H1 (cell line): ENCODE measurements at places on chromosomes 6 and 20. TPM values are rescaled to one million over a fixed set of nuclear protein-coding genes. Genes with fewer than 3 reads are reported as not detected.

- H3K27me3 ChIP-seq: no peaks in the 10 kb centered on the region
- H3K4me3 ChIP-seq: no peak overlapping the region
- no peak overlapping the region for H3K27ac ChIP-seq
Measured at GRCh38 chr6:37013516-37014491, 8.3 kb downstream of the FGD2 start.

DNA sequence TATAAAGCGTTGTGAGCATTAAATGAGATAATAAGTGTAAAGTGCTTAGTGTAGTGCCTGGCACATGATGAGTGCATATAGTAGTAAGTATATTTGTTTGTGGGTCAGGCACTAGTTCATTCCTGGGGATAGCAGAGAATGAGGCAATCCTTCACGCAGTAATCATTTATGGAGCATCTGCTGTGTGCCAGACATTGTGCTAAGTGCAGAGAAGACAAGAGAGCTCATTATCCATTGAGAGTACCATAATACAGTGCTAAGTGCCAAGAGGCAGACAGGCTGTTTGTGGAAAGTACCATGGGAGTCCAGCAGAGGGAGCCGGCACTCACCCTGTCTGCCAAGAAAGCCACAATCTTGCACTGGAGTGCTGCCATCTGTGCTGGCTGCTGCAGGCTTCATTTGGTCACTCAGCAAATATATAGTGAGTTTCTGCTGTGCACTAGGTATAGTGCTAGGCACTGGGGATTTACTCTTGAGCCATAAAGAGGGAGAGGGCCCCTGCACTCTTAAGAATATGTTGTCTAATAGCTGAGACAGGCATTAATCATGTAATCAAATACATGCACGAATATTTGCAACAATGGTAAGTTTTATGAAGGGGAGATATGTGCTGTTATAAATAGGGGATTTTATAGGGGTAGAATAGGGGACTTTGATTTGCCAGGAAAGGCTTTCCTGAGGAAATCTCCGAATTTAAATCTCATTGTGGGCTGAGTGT is 12.9 kb upstream of the MROH8 start:
- no peak overlapping the region for H3K4me3 ChIP-seq
- peaks cover 4% of the 10 kb centered on the region; the same call in 1 of the 2 replicates for H3K36me3 ChIP-seq
- peak; percentile 23 for DNase-seq
- no peak overlapping the region for H3K27ac ChIP-seq
- no peaks in the 10 kb centered on the region for H3K4me1 ChIP-seq

DNA sequence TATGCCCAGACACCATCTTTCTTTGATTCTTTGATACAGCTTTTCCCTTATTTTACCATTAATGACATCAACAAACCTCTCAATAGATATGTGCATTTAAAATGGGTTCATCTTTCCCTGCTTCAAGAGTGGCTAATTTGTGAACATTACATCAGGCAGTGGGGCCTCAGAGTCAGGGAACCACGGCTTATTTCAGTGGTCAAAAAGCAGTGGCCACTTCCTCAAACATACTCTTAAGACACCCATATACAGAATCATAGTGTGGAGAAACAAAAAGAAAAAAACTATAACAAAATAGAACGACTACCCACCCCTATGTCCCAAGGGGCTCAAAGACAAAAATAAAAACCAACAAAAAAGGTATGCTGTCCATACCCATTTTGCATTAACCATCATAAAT is 12.9 kb downstream of the SALL4 start:
- no peak overlapping the region for H3K27ac ChIP-seq
- no peaks in the 10 kb centered on the region for H3K27me3 ChIP-seq
- H3K4me3 ChIP-seq: no peak overlapping the region
- DNase-seq: no peak
- H3K4me1 ChIP-seq: peaks cover 7% of the 10 kb centered on the region; the same call in 1 of the 2 replicates

DNA sequence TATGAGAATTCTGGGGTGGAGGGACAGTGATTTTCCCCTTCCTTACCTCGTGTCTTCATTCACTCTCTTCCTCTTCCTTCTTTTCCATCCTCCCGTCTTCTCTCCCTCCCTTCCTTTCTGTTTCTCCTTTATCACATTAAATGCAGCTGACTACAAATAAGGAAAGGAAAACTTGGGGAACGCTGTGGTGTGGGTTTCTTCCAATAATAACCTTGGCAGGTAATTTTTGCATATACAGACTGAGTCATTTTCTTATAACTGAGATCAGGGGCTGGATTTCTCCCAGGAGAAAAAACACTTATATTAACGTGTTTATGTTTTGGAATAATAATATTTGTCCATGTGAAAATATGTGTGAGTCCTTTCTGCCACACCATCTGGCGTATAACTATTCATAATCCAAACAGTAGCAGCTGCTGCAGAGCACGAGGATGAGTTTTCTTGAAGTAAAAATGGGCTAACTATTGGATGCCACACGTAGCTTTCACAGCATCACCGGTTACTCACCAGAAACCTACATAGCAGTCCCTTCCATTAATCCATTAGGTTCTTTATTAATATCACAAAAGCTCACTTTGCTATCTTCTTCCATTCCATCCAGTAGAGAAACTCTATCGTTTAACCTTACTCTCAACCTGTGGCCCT is 139.2 kb upstream of the SASH1 start:
- DNase-seq: no peak
- no peaks in the 10 kb centered on the region for H3K27me3 ChIP-seq
- H3K36me3 ChIP-seq: no peaks in the 10 kb centered on the region
- H3K27ac ChIP-seq: no peak overlapping the region
- no peaks in the 10 kb centered on the region for H3K4me1 ChIP-seq
- H3K4me3 ChIP-seq: no peak overlapping the region

DNA sequence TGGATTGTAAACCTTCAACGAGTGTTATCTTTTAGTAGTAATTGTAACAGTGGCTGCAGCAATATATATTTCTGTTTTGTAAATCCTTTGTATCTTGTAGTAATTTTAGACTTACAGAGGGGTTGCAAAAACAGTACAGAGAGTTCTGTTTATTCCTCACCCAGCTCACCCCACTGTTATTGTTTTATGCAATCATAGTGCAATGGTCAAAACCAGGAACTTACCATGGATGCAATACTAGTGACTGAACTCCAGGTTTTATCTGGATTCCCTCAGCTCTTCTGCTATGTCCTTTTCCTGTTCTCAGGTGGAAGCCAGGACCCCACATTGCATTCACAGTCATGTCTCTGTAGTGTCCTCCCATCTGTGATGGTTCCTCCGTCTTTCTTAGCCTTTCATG is 42.5 kb upstream of the NKX2-2 start:
- H3K36me3 ChIP-seq: no peaks in the 10 kb centered on the region
- H3K27me3 ChIP-seq: no peaks in the 10 kb centered on the region
- no peak overlapping the region for H3K27ac ChIP-seq
- no peak overlapping the region for H3K4me3 ChIP-seq

- no peaks in the 10 kb centered on the region for H3K27me3 ChIP-seq
- no peak overlapping the region for H3K27ac ChIP-seq
- no peak overlapping the region for H3K4me3 ChIP-seq
- DNase-seq: peak; percentile 89
Measured at GRCh38 chr20:35329435-35330139, 37.4 kb upstream of the FAM83C start.

DNA sequence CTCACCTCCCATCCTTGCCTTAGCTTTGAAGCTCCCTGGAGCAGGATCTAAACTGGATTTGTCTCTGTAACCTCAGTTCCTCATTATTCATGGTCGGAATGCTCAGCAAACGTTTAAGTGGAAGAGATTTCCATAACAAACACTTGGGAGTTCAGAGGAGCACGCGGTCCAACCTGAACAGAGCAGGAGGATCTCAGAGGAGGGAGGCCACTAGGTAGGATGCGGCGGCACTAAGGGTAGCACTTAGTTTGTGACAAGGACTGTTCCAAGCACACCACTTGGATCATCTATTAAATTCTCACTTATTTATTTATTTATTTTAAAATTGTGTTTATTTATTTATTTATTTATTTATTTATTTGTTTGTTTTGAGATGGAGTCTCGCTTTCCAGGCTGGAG is 13.3 kb upstream of the CCN5 start:
- H3K27ac ChIP-seq: no peak overlapping the region
- no peaks in the 10 kb centered on the region for H3K27me3 ChIP-seq
- H3K36me3 ChIP-seq: no peaks in the 10 kb centered on the region
- no peaks in the 10 kb centered on the region for H3K4me1 ChIP-seq
- no peak overlapping the region for H3K4me3 ChIP-seq

DNA sequence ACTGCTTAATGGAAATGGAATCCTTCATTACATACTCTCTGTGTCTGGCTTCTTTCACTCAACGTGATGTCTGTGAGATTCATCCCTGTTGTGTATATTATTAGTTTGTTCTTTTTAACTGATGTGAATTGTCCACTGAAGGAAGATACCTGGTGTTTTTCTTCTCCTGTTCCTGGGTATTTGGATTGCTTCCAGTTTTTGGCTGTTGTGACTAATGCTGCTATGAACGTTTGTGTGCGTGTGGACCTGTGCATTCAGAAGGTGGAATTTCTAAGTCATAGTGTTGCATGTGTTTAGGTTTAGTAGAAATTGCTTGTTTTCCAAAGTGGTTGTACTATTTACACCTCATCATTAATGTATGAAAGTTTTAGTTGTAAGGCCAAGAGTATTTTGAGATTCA is 3.8 kb downstream of the TULP4 start:
- no peaks in the 10 kb centered on the region for H3K4me1 ChIP-seq
- DNase-seq: no peak
- H3K36me3 ChIP-seq: peaks cover 4% of the 10 kb centered on the region; the same call in 1 of the 2 replicates
- no peak overlapping the region for H3K4me3 ChIP-seq
- no peaks in the 10 kb centered on the region for H3K27me3 ChIP-seq

- no peaks in the 10 kb centered on the region for H3K36me3 ChIP-seq
- H3K27me3 ChIP-seq: peaks cover 40% of the 10 kb centered on the region
- H3K27ac ChIP-seq: no peak overlapping the region
- H3K4me3 ChIP-seq: peak overlapping the region; percentile 59
- peaks cover 13% of the 10 kb centered on the region for H3K4me1 ChIP-seq
Measured at GRCh38 chr6:27771235-27771634, 141.0 kb downstream of the OR2B2 start.

DNA sequence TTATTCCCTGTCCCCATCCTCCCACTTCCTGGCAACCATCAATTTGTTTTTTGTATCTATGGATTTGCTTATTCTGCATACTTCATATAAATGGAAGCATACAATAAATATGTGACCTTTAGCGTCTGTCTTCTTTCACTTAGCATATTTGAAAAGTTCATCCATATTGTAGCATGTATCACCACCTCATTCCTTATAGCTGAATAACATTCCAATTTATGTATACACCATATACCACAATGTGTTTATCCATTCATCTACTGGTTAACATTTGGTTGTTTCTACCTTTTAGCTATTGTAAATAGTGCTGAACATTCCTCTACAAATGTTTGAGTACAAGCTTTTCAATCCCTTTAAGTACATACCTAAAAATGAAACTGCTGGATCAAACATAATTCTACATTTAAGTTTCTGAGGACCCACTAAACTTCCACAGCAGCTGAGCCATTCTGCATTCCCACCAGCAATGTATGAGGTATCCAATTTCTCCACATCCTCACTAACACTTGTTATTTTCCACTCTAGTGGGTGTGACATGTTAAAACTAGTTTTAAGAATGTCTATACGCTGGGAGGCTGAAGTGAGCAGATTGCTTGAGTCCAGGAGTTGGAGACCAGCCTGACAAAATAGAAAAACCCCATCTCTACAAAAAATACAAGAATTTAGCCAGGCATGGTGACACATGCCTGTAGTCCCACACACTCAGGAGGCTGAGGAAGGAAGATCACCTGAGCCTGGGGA is 32.9 kb downstream of the NUDT3 start:
- DNase-seq: no peak
- H3K36me3 ChIP-seq: no peaks in the 10 kb centered on the region
- H3K27me3 ChIP-seq: no peaks in the 10 kb centered on the region
- H3K4me3 ChIP-seq: no peak overlapping the region
- peaks cover 4% of the 10 kb centered on the region; the same call in 1 of the 2 replicates for H3K4me1 ChIP-seq
- H3K27ac ChIP-seq: no peak overlapping the region

- H3K27ac ChIP-seq: no peak overlapping the region
- H3K4me1 ChIP-seq: no peaks in the 10 kb centered on the region
- no peak overlapping the region for H3K4me3 ChIP-seq
- H3K36me3 ChIP-seq: no peaks in the 10 kb centered on the region
Measured at GRCh38 chr6:98657764-98658163, 176.6 kb upstream of the POU3F2 start.

DNA sequence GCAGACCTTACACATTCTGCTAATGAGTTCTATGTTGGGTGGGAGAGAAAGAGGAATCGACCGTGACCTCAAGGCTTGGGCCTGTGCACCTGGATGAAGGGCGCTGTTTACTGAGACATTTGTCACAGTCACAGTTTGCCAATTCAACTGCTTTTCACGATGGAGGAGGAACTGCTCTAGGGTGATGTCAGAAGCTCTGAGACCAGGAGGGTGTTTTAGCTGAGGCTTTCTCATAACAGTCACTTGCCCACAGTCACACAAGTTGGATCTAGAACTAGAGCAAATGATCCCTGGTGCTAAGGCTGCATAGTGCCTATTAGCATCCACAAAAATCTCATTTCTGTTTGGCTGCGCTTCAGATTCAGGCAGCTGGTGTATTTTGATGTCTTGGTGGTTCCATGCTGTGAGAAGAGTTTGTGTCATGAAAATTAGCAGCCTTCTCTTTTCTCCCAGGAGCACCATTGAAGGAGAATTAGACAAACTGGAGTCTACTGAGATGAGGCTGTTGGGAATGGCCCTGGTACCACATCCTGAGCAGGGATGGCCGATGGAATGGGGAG is 83.3 kb upstream of the TGM3 start:
- DNase-seq: no peak
- H3K27ac ChIP-seq: no peak overlapping the region
- H3K36me3 ChIP-seq: no peaks in the 10 kb centered on the region
- H3K4me3 ChIP-seq: no peak overlapping the region

- H3K27ac ChIP-seq: no peak overlapping the region
- no peaks in the 10 kb centered on the region for H3K4me1 ChIP-seq
- H3K27me3 ChIP-seq: no peaks in the 10 kb centered on the region
- DNase-seq: no peak
Measured at GRCh38 chr6:125839879-125840278, 49.1 kb downstream of the NCOA7 start.

GRCh38 chr6:31546339-31546957 is at the start of gene ATP6V1G2:
ATP6V1G2 (minus strand) TSS chr6:31546608; CDS start chr6:31546559, 49 bp downstream.
- H3K4me3 ChIP-seq: peak within 1 kb of the TSS; percentile 57
- H3K27me3 ChIP-seq: no peaks in the 10 kb centered on the region
- peak; percentile 96 for DNase-seq
- no peaks in the 10 kb centered on the region for H3K4me1 ChIP-seq
- H3K36me3 ChIP-seq: no peaks in the 10 kb centered on the region

DNA sequence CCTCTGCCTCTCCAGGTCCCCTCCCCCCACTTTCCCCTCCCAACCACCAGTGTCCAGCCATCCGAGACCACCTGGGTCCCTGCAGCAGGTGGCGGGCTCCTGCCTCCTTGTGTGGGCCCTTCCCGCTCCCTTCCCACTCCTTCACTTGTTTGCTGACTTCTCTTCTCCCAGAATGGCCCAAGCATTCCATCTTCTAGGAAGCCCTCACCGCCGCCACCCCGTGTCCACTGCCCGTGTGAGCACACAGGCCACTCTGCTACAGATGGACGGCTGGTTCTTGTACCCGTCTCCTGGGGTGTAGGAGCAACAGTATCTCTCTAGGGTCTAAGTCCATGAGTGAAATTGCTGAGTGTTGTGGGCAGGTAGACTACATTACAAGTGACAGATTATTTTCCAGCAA is 15.0 kb downstream of the BPHL start:
- H3K27me3 ChIP-seq: no peaks in the 10 kb centered on the region
- H3K36me3 ChIP-seq: peaks cover 37% of the 10 kb centered on the region
- no peak for DNase-seq
- no peak overlapping the region for H3K27ac ChIP-seq
- H3K4me1 ChIP-seq: no peaks in the 10 kb centered on the region

Gene MROH8
- 0.67 and 0.86 TPM in 2 replicates for polyA plus RNA-seq

Gene CLDN20
- polyA plus RNA-seq: not detected in 2 replicates

Gene SOX12
- 6.4 and 14.4 TPM in 2 replicates for polyA plus RNA-seq

Gene TP53TG5
- polyA plus RNA-seq: not detected in 2 replicates

Gene CCN6
- not detected in 2 replicates for polyA plus RNA-seq
